ENCODE measurements at places on chromosomes 1 and 21.

DNA sequence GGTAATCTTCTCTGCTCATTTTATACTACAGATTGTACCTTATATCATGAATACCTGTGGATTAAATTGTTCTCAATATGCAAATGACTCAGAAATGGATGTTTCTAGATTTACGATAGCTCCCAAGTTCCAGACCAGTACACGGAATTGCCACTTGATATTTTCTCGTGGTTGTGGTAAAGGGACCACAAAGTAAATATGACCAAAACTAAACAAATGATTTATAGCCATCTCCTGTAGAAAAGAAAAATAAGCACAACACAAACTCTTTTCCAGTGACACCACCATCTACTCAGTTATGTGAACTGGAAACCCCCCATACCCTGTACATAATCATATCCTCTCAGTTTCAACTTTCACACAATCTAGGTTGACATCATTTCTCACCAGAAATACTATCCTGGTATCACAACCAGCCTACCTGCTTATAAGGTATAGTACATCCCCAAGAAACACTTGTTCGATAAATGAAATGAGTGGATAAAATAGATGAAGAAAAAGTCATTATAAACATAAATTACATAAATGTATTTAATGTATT, 172.3 kb downstream of the ADGRL4 start:
- no peak for DNase-seq

DNA sequence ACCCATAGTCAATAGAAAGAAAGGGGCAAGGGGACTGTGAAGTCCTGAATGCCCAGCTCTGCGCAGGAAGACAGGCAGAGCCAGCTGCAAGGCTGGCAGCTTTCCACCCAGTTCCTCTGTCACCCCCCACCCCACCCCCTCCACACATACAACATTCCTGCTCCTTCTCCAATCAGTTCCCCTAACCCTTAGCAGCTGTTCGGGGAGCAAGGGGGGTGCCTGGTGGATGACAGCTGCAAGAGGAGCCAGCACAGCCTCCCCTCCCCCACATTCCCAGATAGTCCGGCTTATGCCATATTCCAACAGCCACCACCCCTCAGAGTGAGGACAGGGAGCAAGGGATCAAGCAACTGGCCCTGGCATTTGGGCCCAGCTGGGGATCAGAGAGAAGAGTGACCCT, 9.7 kb downstream of the ARHGEF2 start:
- no peak for DNase-seq

GRCh38 chr1:44154049-44154448, 12.6 kb upstream of the KLF18 start:
- no peak for DNase-seq

- DNase-seq: no peak
These were observed 86.5 kb upstream of the ATP1A1 start for GRCh38 chr1:116286541-116286971.

- no peak for DNase-seq
These were observed 8.6 kb downstream of the KCNC4 start for GRCh38 chr1:110218739-110219138.

DNA sequence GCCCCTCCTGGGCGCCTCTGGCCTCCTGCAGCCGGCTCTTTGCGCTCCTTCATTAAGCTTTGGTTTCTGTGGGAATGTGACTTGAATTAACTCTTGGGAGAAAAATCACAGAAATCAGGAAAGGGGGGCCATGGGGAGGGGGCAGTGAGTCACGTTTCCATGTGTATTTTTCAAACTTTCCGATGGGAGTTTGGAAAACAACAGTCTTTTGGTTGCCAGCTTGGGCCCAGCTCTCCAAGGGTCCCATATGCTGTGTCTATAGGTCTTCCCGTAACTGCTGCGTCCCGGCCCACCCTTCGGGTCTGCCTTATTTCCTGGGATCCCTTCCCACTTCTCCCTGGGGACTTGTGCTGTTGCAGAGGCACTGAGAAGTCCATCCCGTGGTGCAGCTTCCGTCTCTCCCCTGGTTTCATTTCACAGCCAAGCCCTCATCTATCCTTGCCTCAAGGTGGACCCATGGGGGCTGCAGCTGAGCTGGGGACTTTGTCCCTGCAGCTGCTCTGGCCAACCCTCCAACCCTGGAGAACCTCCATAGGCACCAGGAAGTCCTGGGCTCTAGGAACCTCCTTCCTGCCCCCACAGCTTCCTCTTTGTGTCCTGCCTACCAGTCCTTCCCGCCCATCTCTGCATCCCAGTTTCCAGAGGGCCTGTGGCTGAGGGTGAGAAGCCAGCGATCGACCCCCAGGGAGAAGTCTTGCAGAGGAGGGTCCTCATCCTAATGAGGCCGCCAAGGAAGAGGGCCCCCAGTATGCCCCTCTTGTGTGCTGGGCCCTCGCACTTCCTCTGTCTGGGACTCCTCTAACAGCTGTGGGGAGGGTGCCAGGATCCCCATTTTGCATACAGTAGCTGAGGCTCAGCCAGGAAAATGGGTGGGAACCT, 11.6 kb upstream of the LMNA start:
- no peak for DNase-seq

GRCh38 chr1:48652334-48652733, 124.4 kb downstream of the BEND5 start:
- no peak for DNase-seq

GRCh38 chr1:203478986-203479385, 3.4 kb downstream of the PRELP start:
- DNase-seq: no peak

GRCh38 chr1:171654942-171655745, 2.7 kb upstream of the MYOC start:
- DNase-seq: peak; percentile 7

DNA sequence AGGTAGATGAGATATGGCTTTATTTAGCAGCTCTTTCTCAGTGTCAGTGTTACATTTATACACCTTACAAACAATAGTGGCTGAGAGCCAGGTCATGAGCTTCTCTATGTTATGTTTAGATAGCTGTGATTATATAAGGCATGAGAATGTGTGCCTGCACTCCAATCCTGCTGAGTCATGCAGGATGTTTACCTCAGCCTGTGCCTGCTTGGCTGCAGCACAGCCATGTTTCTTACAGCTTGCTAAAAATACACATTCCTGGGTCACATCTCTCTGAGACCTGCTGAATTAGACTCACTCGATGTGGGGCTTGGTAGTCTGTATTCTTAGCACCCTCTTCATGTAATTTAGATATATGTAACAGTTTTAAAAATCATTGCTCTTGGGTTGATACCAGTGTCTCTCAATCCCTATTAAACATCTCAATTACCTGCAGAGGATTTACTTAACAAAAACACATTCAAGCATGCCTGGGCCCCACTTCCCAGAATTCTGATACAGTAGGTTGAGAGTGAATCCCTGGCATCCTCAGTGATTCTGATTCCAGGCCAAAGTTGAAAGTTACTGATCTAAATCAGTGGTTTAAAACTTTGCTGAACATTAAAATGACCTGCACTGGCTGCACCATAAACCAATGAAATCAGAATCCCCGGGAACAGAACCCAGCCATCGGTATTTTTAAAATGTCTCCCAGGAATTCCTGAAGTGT, 107.5 kb downstream of the GDAP2 start:
- DNase-seq: peak; percentile 21

DNA sequence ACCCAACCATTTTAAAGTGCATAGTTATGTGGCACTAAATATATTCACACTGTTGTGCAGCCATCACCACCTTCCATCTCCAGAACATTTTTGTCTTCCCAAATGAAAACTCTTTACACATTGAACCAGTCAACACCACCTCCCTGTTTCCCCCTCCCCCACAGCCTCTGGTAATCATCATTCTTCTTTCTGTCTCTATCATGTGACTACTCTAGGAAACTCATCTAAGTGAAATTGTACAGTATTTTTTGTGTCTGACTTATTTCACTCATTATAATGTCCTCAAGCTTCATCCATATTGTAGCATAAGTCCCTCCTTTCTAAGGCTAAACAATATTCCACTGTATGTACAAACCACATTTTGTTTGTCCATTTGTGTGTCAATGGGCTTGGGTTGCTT, 128.0 kb downstream of the RUNX1 start:
- DNase-seq: no peak

DNA sequence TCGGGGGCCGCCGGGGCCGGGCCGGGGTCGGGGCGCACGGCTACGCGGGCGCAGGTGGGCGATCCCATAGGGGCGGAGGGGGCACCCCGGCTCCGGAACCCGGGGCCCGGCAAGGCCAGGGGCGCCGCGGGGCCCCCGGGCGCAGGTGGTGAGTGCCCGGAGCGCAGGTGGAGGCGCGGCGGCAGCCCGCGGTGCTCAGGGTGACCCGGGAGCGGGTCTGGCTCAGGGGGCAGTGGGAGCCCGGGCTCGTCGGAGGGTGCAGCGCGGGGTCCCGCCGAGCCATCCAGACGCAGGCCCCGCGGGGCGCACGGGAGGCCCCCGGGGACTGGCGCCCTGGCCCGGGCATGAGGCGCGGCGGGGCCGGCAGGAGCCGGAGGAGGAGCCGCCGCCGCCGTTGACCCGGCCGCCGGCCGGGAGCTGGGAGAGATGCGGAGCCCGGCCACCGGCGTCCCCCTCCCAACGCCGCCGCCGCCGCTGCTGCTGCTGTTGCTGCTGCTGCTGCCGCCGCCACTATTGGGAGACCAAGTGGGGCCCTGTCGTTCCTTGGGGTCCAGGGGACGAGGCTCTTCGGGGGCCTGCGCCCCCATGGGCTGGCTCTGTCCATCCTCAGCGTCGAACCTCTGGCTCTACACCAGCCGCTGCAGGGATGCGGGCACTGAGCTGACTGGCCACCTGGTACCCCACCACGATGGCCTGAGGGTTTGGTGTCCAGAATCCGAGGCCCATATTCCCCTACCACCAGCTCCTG, 489 bp downstream of the CELSR2 start:
- peak; percentile 37 for DNase-seq

GRCh38 chr1:193014400-193014799, 44.8 kb downstream of the UCHL5 start:
- no peak for DNase-seq

DNA sequence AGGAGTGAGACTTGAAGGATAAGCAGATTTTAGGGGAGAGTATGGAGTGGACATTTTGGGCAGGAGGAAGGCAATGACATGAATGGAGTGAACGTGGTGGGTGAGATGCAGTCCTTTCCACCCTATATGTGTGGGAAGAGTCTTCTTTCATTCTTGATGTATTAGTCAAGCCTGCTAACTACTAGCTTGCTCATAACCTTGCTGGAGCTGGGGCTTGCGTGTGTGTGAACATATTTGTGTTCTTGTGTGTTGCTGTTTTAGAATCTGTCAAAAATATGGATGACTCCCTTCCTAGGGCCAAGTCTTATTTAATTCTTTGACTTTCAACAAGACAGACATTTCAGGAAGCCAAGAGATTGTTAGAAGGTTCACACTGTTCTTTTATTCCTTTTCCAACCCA, 132.7 kb downstream of the UCK2 start:
- DNase-seq: no peak

- DNase-seq: peak; percentile 63
These were observed 2.4 kb downstream of the TMCC2 start for GRCh38 chr1:205229916-205230700.

GRCh38 chr1:87202922-87203655, 125.6 kb upstream of the LMO4 start:
- no peak for DNase-seq

GRCh38 chr1:2561898-2562895, 6.0 kb downstream of the TNFRSF14 start:
- DNase-seq: no peak

DNA sequence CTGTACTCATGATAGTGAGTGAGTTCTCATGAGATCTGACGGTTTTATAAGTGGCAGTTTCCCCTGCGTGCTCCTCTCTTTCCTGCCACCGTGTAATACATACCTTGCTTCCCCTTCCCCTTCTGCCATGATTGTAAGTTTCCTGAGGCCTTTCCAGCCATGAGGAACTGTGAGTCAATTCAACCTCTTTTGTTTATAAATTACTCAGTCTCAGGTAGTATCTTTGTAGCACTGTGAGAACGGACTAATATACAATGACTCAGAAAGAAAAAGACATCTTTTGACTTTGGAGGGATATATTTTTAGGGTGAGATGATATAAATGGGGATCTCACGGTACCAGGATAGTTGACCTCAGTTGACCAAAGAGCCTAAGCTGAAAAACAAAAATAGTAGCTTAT, 74.7 kb upstream of the BACH1 start:
- DNase-seq: no peak

- DNase-seq: no peak
These were observed 10.2 kb upstream of the RBM8A start for GRCh38 chr1:145937436-145937835.

- no peak for DNase-seq
These were observed 82.9 kb downstream of the LHX4 start for GRCh38 chr1:180312926-180313325.

GRCh38 chr1:115184951-115185331, 95.6 kb upstream of the TSPAN2 start:
- DNase-seq: no peak

DNA sequence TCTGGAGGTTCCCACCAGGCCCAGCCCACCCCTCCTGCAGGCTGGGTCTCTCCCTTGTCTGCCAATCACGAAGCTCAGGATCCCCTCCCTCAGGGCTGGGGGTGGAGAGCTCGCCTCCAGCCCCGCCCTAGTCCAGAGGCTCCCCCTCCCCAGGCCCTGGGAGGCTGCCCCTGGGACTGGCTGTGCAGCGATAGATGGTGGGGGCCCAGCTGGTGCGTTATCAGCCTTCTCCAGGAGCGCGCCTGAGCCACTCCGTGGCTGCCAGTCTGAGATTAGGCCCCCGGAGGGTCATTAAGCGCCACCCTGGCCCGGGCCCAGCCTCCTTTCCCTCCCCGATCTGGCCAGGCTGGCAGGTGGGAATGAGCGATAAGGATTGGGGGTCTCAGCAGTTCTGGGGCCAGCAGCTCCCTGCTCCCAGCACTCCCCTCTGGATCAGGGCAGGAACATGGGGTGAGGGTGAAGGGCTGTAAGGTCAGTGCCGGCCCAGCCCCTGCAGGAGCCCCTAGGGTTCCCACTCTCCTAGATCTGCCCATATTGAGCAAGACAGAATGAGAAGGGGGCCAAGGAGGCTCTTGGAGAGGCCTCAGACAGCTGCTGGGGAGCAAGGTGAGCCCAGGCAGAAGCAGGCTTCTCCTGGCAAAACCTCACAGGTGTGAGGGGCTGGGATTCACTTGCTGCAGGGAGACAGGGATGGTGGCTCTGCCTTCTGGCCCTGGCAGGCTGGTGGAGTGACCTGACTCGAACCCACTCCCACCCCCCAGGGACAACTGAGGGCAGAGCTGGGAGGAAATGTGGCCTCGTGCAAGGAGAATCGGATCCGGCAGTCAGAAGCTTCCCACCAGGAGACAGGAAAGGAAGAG, 8.5 kb downstream of the PDZK1IP1 start:
- DNase-seq: no peak
